Left hindlimb (tissue), 1 donor: ENCODE measurements at places on chromosomes 1 and 21.

DNA sequence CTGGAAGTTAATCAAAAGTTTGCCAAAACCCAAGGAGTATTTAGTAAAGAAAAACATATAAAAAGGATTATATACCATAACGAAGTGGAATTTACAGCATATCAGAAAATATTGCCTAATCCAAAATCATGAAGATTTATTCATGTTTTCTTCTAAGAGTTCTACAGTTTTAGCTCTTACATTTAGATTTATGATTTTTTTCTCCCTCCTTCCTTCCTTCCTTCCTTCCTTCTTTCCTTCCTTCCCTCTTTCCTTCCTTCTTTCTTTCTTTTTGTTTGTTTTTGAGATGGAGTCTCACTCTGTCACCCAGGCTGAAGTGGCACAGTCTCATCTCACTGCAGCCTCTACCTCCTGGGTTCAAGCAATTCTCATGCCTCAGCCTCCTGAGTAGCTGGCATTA, 15.7 kb upstream of the PRSS38 start:
- no peak for DNase-seq

DNA sequence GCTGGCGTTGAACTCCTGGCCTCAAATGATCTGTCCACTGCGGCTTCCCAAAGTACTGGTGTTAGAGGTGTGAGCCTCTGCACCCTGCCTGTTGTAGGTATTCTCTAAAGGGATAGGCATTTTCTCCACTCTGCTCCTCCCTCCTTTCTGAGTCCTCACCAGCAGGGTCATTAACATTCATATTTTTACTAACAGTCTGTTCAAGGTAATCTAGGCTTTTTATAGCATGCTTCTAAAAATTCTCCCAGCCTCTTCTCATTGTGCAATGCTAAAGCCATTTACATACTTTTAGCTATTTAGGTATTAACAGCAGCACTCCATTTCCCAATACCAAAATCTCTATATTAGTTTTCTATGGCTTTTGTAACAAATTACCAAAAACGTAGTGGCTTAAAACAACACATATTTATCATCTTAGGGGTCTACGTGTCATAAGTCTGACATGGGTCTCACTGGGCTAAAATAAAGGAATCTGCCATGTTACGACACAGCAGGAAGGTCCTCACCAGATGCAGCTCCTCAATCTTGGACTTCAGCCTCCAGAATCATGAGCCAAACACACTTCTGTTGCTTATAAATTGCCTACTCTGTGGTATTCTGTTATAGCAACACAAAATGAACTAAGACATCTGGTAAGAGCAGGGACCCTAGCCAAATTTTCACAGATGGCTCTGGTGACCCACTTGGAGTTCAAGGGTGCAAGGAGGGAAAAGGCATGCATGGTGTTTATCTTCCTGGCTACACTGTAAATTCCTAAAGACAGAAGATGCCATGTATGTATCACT, 2.9 kb upstream of the SLC2A7 start:
- no peak for DNase-seq

DNA sequence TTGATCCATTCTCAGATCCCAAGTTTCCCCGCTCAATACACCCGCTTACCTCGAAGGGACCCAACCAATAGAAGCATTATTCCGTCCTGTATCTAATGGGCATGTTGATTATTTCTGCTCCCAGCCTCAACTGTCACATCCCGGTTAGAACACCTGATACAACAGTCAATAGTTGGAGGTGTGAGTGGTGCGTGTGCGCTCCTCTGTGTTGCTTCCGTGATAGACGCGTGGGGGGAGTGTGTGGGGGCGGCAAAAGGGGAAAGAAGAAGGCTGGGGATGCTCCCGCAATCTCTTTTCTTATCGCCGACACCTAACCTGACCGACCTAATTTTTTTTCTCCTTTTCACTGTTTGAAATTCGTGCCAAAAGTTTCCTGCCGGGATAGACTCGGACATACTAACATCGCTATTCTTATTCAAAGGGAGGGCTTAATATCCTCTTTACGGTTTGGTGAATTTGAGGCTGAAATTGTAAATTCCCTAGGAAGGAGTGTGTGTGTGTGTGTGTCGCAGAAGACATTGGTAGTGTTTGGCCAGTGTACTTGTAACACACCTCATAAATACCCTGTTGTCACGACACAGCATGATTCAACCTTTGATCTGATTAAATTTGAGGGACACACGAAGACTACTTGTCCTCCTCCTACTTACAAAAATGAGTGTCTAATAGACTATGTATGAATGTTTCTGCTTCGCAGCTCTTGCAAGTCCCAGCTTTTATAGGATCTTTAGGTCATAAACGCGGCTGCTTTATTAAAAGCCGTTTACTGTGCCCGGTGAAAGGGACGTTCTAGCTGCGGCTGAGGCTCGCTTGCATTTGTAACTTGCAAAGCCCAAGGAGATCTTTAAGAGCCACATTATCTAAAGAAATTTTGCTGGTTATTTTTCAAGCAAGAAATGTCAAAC, 1.5 kb upstream of the PROX1 start:
- no peak for DNase-seq

- peak; percentile 53 for DNase-seq
Measured at GRCh38 chr1:204408074-204408507, 3.5 kb downstream of the PPP1R15B start.

GRCh38 chr1:20597650-20598049, 8.8 kb downstream of the CDA start:
- no peak for DNase-seq

DNA sequence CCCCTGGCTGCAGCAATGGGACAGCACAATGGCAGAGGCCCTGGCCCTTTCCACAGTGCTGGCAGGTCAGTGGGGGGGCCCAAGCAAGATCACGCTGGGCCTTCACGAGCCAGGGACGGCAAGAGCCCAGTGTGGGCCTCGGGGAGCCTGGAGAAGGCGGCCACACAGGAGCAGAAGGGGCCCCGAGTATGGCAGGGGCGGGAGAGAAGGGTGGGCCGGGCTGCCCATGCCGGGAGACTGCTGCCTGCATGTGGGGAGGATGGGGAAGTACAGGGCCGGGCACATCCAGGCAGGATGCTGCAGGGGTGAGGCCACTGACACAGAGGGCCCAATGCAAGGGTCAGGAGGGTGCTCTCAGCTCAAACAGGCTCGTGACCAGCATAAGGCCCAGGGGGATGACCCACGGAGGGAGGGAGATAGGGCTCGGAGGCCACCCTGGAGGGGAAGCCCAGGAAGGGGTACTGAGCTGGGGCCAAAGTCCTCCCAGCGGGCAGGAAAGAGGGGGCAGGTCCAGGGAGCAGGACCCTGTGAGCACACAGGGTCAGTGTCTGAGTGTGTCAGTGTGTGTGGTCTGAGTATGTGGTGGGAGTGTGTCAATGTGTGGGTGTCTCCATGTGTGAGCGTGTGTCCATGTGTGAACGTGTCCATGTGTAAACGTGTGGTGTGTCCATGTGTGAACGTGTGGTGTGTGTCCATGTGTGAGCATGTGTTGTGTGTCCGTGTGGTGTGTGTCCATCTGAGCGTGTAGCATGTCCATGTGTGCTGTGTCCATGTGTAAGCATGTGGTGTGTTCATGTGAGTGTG, 13.1 kb downstream of the SLC19A1 start:
- peak; percentile 23 for DNase-seq

DNA sequence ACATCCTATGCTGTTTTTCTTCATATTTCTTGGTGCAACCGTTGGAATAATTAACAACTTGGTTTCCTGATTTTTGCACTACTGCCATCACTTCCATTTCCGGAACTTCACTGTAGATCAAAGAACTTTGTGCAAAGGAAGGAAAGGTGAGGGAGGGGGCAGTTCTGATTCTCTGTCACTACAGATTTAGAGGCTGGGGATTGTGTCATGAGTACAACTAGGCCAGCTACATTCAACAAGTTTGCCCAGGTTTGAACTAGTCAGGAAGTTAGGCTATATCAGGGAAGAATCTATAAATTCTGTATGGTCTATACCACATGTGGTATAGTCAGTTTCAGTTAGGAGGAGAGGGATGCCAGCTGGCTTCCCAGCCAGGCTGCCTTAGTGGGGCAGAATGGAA, 84.2 kb downstream of the RGL1 start:
- DNase-seq, result no peak

DNA sequence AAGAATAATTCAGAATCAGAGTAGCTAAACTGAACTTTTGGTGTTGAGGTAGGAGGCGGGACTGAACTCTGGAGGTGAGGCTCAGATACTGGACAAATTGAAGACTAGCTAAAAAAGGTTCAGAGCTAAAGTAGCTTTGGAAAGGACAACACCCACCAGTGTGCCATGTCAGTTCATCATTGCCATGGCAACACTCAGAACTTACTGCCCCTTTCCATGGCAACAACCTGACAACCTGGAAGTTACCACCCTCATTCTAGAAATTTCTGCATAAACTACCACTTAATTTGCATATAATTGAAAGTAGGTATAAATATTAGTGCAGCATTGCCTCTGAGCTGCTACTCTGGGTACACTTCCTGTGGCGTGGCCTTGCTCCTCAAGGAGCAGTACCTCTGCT, 30.3 kb upstream of the POGK start:
- no peak for DNase-seq

GRCh38 chr1:107807405-107807804, 157.6 kb downstream of the VAV3 start:
- DNase-seq, result no peak
